ENCODE measurements at places on chromosomes 5 and 9.

- no peak for DNase-seq
Measured at GRCh38 chr5:127306647-127307046, 16.1 kb downstream of the MEGF10 start.

- no peak for DNase-seq
Measured at GRCh38 chr5:6393596-6394194, 15.3 kb upstream of the MED10 start.

DNA sequence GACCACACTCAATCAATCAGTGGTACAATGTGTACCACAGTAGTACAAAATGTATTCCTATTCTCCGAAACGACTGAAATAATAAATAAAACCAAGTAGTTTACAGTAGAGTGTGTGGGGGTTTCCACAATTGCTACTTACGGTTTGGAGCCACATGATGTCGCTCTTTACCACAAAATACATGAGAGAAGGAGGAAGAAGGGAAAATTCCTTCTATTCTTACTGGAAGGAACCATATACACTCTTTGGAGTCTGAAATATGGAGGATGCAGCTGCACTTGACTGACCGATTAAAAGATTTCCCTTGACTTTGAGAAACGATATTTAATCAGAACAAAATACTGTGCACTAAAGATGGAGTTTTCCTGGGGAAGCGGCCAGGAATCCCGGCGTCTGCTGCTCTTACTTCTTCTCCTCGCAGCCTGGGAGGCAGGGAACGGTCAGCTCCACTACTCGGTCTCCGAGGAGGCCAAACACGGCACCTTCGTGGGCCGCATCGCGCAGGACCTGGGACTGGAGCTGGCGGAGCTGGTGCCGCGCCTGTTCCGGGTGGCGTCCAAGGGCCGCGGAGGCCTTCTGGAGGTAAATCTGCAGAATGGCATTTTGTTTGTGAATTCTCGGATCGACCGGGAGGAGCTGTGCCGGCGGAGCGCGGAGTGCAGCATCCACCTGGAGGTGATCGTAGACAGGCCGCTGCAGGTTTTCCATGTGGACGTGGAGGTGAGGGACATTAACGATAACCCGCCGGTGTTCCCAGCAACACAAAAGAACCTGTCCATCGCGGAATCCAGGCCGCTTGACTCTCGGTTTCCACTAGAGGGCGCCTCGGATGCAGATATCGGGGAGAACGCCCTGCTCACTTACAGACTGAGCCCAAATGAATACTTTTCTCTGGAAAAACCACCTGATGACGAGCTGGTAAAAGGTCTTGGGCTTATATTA, at the start of gene PCDHA4:
TSS of gene PCDHA4 (plus strand) at position 235 of the 942 bp plus-strand sequence.
- DNase-seq: no peak

DNA sequence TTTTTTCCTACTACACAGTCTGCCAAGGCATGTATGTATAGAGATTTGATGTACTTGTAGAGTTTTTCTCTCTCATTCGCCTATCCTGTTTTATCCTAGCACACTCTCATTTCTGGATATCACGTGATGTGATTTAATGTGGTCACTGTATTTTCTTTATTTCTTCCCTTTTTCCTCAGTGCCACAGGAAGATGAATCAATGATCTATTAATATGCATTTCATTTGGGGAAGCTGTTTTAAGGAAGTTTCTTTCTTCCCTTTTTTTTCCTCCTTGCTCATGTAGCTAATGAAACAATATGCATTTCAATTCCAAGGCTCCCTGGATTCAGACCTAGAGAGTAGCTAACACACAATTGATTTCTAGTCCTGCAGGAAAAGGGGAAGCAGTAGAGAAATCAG, 506.3 kb upstream of the WWC1 start:
- no peak for DNase-seq
